Mesothelial cell of epicardium (in vitro differentiated cells): ENCODE measurements at places on chromosomes 4 and X.

DNA sequence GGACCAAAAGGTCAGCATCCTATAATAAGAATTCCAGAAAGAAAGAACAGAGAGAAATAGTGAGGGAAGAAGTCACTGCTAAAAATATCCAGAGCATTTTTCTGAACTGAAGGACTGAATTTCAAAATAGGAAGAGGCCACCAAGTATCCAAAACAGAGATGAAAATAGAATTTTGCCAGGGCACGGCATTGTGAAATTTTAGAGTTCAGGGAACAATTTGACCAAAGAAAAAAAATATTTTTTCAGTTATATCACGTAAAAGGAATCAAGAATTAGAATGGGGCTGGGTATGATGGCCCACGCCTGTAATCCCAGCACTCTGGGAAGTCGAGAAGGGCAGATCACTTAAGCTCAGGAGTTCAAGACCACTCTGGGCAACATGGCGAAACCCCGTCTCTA is 65.4 kb downstream of the FGFBP1 start:
- DNase-seq, result no peak

- no peak for DNase-seq
Observed at GRCh38 chrX:113545040-113545439, 704.4 kb upstream of the AMOT start.

GRCh38 chr4:174559894-174560293 is 37.6 kb upstream of the HPGD start:
- no peak for DNase-seq

- DNase-seq, result no peak
Observed at GRCh38 chr4:73692701-73693100, 47.7 kb upstream of the CXCL8 start.

GRCh38 chrX:135892781-135893180 is 463 bp downstream of the CT45A10 start:
- DNase-seq, result no peak

GRCh38 chr4:27006646-27007045 is 146.0 kb downstream of the STIM2 start:
- no peak for DNase-seq

- no peak for DNase-seq
Observed at GRCh38 chr4:29852537-29852936, 867.6 kb upstream of the PCDH7 start.

GRCh38 chr4:139851639-139852038 is 186.0 kb downstream of the MGST2 start:
- no peak for DNase-seq

GRCh38 chr4:176841711-176842112 is 49.0 kb upstream of the VEGFC start:
- DNase-seq, result no peak

DNA sequence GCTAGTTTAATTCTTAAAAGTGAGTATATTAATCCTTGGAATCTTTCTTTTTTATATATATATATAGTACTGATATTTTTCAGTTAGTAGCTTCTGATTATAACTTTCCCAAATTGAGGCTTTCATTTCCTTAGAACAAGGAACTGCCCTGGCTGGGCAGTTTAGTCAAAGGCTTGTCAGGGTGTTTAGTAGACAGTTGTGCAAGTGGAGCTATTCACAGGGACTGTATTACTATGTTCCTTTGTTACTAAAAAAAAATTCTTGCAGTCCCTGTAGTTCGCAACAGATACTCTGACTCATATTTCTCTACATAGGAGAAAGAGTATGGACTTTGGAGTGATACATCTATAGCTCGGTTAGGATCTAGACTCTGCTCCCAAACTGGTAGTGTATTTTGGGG is 20.8 kb downstream of the USO1 start:
- no peak for DNase-seq

DNA sequence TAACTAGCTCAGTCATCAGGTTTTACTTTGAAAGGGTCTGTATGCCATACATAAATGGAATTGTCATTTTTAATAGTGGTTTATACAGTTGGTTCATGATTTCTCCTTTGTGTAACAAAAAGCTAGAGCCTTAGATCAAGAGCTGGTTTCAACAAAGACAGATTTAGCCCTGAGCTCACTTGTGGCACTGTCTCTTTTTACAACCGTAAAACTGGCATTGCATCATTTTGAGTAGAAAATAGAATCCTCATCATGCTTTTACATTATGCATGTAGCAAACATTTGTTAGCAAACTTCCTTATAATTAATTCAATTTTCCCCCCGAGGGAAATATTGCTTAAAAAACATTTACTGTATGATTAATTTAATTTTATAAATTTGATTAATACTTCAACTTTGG is 1871.5 kb downstream of the ARAP2 start:
- DNase-seq, result no peak

GRCh38 chr4:42293967-42294813 is 103.1 kb upstream of the SHISA3 start:
- DNase-seq, result no peak

- DNase-seq, result no peak
Observed at GRCh38 chr4:4995103-4995907, 24.0 kb downstream of the CYTL1 start.

DNA sequence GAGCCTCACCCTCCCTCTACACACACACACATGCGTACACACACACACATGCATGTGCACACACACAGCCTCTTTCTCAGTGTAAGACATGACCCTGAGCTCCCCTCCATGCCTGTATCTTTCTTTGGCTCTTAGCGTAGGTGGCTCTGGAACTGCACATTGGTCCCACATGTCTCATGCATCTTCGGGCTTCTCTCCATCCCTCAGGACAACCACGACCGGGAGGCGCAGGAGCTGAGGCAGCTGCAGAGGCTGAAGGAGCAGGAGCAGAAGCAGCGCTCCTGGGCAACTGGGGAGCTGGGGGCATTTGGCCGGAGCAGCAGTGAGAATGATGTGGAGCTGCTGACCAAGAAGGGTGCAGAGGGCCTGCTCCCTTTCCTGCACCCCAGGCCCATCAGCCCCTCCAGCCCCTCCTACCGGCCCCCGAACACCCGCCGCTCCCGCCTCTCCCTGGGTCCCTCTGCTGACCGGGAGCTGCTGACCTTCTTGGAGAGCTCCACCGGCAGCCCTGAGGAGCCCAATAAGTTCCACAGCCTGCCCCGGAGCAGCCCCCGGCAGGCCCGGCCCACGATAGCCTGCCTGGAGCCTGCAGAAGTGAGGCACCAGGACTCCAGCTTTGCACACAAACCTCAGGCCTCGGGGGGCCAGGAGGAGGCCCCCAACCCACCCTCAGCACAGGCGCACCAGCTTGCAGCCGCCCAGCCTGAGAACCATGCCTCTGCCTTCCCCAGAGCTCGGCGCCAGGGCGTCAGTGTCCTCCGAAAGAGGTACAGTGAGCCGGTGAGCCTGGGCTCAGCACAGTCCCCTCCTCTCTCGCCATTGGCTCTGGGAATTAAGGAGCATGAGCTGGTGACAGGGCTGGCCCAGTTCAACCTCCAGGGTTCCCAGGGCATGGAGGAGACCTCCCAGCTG is 38.6 kb downstream of the FHDC1 start:
- no peak for DNase-seq

DNA sequence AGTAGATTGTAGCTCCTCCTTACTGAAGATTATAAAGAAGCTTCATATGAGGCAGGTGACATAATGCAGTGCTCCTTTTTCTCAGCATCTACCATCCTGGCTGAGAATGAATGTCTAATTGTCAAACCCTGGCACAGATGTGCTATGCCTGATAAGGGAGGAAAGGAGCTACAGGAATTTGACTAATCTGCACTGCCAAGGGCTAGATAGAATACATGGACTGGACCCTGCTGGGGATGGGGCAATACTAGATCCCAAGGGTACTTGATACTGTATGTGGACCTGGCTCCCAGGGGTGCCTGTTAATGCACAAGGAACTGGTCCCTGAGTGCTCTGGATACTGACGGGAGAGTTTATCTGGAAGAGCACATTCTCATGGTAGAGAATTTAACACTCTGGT is 362.2 kb upstream of the EMCN start:
- DNase-seq, result no peak

DNA sequence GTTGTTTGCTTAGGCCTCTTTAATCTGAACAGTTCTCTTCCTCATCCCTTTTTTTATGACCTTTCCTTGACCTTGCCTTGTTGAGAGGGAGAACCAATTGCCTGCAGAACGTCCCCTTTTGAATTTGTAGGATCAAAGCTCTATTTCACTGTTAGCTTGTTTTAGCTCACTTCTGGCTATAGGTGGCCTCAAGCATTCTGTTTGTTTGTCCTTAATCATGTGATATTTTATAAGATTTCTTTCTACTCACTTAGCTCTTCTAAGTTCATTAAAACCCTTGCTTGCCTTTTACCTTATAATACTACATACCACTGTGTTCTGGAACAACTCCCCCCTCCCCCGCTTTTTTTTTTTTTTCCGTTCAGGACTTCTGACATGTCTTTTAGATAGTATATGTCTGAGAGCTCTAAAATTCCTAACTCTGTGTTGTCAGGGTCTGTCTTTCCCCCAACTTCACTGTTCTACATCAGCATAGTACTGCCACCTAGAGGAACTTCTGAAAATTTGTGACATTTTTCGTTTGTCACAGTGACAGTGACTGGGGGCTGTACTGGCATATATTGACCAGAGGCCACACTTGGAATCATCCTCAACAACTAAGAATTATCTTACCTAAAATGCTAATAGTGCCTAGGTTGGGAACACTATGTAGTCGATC is 128.5 kb downstream of the LARP7 start:
- DNase-seq, result no peak

DNA sequence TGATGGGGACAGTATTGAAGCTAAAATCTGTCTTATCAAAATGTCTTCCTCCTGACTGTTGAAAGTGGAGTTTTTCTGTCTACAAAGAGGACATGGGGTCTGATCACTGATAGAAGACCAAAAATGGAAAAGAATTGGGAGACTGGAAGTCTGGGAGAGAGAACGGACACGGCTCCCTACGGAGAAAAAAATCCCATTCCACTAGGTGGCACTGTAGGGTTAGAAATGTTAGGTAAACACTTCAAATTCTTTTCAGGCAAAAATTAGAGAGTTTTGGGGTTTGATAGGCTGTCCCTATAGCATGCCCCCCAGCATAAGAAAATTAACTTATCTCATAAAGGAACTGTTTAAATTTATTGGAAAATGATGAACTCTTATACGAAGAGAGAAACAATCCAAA is 200.5 kb downstream of the FAM133A start:
- DNase-seq, result no peak

DNA sequence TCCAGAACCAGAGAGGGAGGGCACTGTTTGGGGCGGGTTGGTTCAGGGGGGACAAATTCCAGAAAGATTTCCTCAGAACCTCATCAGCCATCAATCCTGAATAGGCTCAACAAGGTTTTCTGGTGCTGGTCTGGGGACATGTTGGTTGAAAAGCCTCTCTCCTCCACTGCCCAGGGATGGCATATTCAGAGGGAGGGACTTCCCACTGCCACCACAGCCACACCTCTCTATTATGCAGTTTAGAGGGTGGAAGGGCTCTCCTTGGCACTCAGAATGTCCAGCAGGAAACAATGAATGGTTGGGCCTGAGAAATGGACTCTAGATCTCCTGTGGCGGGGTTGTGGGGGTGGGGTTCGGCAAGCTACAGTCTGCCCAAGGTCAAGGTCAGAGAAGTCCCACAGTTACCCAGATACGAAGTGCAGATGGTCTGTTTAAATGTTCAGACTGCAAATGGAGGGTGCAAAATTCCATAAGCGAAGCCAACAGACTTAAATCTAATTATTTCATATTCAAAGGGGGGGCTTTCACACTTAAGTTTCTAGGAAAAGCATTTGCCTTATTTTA is 70.7 kb downstream of the LEF1 start:
- DNase-seq, result no peak

DNA sequence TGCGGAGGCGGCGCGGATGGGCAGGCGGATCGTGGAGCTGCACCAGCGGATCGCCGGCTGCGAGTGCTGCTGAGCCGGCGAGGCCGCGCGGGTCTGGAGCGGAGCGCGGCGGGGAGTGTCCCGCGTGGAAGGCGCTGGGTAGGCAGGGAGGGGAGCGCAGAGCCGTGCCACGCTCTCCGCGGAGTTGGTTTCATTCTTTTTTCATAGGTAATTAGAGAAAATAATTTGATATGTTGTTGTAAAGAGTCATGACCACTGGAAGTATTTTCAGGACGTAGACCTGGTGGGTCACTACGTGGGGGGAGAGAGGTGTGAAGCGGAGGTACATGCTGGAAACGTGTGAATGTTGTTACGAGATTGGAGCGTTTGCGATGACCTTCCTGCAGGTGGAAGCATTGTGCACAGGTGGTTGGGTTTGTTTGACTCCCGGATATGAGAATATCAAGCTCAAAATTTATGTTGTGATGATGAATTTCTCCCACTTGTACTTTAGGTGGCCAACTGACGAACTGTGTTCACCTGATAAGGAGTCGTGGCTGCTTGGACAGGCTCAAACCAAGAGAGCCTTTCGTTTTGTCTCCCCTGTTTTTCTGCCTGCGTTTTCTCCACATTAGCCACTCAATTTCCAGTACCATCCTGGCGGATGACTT is 19.1 kb upstream of the S100P start:
- no peak for DNase-seq

DNA sequence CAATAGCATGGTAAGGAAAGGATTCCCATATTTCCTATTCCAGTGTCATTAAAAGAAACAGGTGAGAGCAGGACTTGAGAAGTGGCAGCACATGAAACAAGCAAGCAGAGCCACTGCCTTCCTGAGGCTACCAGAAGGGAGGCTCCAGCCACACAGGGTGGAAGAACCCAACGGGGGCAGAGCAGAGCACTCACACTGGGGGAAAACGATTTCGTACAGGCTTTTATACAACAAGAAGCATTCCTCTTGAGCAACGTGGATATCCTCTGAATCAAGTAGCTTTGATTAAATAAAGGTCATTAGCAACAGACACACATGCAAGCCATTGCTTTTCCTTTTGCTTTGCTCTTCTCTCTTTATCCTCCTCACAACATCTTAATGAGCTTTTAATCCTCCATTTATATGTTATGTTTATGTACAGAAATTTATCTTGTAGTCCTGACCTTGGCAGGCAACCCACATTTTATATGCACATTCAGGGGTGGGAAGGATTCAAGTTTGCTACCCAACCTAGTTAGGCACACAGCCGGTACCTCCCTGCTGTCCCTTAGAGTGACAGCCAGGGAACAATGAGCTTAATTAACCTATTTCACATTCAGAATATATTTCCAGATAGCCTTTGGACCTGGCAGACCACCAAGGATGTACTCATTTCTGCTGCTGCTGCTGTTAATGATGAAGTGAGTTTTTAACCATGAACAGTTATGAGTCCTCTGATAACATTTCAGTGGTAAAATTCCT is 202.1 kb downstream of the ARHGAP24 start:
- DNase-seq, result no peak

DNA sequence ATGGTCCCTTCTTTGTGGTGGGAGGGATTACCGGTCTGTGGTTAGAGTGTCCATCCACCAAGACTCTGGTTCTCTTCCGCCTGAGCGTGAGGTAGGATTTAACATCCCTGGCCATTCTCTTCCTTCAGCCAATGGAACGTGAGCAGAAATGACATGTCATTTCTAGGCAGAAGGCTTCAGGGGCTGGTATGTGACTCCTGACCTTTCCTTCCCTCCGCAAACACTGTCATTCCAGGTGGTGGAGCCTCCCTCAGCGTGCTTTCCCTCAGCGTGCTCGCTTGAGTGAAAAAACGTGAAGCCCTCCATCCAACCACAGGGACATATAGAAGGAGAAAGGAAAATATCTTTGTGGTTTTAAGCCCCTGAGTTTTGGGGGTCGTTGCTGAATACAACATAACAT is 34.0 kb upstream of the SLC10A4 start:
- no peak for DNase-seq
